ENCODE measurements at places on chromosomes 2 and 18.

DNA sequence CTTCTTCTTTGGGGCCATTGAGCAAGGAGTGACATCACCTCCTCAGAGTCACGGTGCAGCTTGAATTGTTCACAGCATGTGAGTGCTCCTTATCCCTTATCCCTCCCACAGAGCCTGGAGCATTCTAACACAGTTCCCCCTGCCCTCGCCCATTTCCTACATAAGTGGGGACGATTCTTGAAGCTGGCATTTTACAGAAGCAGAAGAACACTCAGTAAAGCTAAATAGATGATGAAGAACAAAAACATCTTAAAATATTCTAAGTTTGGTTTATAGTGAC is 135.8 kb upstream of the APCDD1 start:
- DNase-seq = no peak

DNA sequence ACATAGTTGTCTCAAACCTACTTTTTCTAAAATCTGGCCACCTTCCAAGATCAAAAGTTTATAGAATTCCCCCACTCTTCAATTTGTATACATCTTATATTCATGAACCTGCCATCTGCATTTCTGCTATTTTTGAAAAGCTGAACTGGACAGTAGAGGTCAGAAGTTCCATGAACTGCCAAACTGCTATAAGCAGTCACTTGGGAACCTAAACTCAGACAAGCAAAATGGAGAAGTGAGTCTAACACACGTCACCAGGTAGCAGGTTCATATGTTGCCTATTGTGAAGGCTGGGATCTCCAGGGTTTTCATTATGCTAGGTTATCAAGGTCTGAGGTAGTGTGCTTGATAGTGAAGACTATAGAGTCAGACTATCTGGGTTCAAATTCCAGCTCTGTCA is 2.0 kb upstream of the MYO1B start:
- DNase-seq = no peak

GRCh38 chr2:239298116-239298804 is 102.6 kb downstream of the HDAC4 start:
- peak; percentile 79 for DNase-seq

DNA sequence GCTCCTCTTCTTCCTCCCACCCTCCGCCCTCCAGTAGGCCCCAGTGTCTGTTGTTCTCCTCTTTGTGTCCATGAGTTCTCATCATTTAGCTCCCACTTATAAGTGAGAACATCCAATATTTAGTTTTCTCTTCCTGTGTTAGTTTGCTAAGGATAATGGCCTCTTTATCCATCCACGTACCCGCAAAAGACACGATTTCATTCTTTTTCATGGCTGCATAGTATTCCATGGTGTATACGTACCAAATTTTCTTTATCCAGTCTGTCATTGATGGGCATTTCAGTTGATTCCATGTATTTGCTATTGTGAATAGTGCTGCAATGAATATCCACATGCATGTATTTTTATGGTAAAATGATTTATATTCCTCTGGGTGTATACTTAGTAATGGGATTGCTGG is 82.2 kb downstream of the COPS8 start:
- DNase-seq = no peak

- DNase-seq = no peak
Observed at GRCh38 chr18:76228716-76229115, 266.3 kb downstream of the ZNF516 start.

- no peak for DNase-seq
Observed at GRCh38 chr2:189662669-189663226, 1.5 kb downstream of the ASNSD1 start.

DNA sequence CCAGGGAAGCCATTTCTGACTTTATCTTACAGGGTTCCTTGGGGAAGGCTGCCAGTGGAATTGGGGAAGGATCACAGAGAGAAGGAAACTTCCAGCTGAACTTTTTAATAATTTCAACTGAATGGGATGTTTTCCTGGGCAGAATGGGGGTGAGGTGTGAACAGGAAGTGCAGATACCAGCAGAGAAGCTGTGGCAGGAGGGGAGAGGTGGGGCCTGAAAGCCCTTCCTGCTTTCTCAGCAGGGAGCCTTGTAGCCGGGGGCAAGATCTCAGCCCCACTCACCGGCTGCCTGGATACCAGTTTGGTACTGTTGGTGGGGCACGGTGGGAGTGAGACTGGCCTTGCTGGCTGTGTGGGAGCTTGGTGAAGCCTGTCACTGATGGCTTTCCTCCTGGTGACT is 170.5 kb downstream of the ZBTB7C start:
- DNase-seq = no peak

- DNase-seq = no peak
Observed at GRCh38 chr2:219634951-219635751, 7.7 kb downstream of the SLC4A3 start.

- DNase-seq = no peak
Observed at GRCh38 chr18:78716581-78716980, 263.0 kb upstream of the SALL3 start.

GRCh38 chr2:101307950-101308431 is 510 bp downstream of the RNF149 start:
- peak; percentile 30 for DNase-seq

DNA sequence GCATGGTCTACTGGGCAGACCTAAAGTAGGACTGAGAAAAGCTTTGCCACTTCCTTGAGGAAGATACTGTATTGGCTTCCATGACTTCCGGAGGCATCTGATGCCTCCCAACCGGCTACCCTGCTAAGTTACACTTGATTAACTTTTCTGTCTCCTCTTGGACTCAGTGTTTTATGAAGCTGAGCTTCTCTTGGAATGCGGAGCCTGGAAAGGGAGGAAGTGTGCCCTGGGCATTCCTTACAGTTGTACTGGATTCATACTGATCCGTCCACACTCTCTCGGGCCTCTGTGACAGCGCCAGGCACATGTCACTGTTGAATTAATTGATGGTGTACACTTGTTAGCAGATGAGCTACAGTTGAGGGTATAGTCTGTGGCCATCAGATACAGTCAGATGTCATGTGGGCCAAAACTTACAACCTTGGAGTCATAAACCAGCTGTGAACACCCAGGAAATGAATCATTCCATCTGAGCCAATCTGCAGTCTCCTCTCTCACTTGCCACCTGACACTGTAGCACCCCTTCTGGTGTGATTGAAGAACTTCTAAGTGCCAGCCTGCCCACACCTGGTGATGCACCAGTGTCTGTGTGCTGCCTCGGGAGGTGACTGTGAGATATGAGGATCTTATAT is 122.5 kb downstream of the FHOD3 start:
- DNase-seq = no peak

- peak; percentile 39 for DNase-seq
Observed at GRCh38 chr2:102082571-102083392, 59.8 kb upstream of the IL1R1 start.

GRCh38 chr2:226904592-226904991 is 68.7 kb downstream of the RHBDD1 start:
- DNase-seq = no peak

DNA sequence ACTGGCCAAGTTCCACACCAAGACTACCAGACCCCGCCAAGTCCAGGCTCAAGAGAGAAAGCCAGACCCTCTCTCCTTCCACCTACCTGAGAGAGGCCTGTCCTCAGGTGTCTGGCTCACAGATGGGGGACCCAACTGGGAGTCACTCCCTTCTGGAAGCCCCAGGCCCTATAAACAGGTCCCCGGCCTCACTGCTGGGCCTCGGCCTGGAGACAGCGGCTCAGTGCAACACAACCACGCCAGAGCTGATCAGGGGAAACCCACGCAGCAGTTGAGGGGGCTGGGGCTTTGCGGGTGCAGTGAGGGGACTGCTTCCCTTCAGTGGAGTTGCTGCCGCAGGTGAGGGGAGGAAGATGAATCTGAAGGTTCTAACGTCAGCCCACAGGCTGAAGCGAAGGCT is 22.8 kb upstream of the C1QL2 start:
- DNase-seq = no peak

DNA sequence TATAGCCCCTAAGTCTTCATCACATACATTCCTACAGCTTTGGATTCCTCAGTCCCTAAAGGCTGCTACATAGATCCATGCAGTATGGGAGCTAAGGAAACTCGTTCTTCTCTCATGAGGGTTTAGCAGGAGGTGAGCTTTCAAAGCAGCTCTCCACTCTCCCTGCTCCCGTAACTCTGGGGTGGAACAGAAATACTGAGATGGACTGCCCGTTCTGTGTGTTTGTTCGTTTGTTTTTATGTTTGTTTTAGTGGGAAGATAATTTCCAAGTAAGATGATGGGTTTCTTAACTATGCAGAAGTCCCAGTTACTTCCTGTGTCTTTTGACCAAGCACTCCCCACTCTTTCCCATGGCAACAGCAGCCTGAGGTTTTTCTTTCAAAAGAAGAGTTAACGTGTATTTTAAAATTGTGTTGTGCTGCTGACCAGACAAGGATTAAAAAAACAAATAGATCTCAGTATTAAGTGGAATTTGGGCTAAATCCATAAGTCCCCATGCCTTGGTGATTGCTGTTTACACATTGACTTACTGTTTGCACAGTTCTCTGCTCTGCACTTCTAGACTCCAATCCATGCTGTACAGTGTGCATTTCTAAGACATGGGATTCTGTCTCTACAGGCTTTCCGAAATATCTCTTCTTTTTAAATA is 156.4 kb upstream of the SH3BP4 start:
- DNase-seq = no peak
